ENCODE measurements at places on chromosomes 13 and 19.
A peak's percentile ranks its signal among the peaks of the same experiment; 100 is the strongest.

DNA sequence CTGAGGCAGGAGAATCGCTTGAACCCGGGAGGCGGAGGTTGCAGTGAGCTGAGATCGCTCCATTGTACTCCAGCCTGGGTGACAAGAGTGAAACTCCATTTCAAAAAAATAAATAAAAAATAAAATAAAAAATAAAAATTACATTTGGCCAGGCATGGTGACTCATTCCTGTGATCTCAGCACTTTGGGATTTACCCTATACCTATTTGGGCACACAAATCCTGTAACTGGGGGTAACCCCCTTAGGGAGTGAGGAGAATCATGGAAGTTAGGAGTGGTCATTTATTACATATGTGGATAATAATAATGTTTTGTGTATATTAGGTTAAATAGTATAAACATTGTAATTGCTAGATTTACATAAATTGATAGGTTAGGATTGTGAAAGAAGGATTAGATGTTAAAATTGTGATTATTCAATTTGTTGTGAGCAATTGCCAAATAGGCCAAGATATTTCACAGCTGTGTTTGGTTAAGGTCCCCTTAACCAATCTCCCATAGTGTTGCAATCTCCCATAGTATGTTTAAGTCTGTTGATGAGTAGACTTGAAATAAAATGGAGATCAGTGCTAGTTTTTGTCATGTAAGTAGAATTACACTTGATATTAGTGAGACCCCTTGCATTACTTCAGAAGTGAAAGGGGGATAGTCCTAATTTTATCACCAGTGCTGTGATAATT lies 30.7 kb downstream of the ZNF844 start:
- no peak for DNase-seq

- no peak for DNase-seq
Observed at GRCh38 chr13:85230691-85231093, 568.5 kb downstream of the SLITRK6 start.

- DNase-seq: no peak
Observed at GRCh38 chr19:41843371-41843770, 1.1 kb downstream of the LYPD4 start.

GRCh38 chr19:20077791-20078463 lies at the start of gene ZNF90:
Gene ZNF90 (plus strand): TSS chr19:20078000. CDS start chr19:20078133, 133 bp downstream.
- DNase-seq: no peak

DNA sequence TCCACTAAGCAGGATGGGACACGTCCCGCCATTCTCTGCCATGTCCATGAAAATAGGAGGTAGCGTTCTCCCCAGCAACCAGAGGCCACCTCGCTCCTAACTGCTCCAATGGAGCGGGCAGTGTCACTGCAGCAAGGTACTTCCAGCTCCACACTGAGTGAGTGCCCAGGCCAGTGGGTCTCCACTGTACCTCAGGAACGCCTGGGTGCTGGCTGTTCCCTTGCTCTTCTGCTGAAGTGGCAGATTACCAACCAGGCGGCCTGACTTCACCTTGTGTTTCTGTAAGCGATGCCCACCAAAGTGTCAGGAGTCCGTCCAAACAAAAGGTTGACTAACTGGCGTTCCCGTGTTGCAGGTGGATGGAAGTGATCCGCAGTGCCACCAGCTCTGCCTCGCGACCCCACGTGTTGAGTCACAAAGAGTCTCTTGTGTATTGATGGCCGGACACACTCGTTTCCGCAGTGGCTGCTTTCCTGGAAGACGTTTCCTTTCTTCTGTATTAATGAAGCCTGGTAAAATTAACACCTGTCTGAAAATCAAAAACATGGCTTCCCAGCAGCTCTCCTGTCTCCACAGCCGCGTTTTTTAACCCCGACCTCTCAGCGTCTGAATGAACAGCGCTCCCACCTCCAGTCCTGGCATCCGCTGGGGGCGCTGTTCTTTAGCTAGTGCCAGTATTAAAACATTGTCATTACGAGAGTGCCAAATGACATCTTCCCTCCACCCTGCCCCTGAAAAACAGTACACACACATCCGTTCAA lies 128.8 kb downstream of the STK24 start:
- DNase-seq: peak; percentile 13

DNA sequence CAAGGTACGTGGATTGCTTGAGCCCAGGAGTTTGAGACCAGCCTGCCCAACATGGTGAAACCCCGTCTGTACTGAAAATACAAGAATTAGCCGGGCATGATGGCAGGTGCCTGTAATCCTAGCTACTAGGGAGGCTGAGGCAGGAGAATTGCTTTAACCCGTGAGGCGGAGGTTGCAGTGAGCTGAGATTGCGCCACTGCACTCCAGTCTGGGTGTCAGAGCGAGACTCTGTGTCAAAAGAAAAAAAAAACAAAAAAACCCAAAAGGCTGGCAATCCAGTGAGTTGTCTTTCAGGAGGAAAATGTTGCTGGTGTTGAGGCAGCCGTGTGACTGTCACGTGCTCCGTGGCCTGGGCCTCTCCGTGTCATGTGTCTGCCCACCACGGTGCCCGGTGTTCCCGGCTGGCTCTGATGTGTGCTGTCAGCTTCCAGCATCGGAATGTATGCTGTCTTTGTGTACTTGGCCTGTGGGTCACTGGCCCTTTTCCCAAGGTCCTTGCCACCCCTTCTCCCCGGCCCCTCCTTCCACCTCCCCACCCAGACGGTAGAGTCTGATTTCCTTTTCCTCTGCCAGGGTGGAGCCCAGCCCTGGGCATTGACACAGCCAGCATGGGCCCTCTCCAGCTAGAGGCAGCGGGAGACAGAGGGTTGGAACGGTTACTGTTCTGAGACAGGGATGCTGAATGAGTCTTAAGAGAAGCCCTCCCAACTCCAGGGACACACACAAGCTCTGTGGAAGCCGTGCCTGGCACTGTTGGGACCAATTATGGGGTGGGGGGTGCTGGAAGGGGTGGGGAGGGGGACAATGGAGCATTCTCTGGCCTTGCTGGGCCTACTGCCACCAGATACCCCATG lies 7.2 kb upstream of the TUBB4A start:
- no peak for DNase-seq

DNA sequence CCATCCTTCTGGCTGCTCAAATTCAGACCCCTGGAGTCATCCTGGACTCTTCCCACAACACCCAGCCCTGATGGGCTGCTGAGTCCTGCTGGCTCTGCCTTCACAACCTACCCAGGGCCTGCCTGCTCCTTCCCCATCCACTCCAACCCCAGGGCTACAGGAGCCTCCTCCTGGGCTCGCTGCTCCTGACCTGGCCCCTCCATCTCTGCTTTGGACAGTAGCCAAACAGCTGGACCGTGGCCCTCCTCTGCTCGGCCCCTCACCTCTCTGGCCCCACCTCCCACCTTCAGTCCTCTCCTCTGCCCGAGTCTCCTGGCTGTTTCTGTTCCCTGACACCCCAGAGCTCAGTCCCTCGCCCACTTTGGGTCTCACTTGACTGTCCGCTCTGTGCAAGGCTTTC lies 66.7 kb downstream of the CEBPG start:
- no peak for DNase-seq

DNA sequence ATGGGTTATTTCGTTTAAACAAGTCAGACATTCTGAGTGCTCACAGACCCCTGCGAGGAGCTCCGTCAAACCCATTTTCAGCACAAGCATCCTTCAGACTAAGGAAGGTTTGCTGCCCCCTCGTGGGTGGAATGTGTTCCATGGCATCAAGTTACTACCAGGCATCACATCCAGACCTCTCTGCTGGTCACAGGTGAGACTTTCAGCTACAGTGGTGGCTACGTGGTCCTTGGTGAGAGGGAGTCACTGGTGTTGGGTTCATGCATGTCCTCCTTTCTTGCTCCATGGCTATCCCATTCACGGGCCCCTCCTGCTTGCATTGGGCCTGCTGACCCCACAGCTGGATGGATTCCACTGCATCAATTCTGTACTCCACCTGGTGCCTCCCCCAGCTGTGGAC lies 9.1 kb upstream of the LILRB5 start:
- DNase-seq: peak; percentile 90

GRCh38 chr13:59504407-59504806 lies 659.3 kb downstream of the DIAPH3 start:
- DNase-seq: no peak

DNA sequence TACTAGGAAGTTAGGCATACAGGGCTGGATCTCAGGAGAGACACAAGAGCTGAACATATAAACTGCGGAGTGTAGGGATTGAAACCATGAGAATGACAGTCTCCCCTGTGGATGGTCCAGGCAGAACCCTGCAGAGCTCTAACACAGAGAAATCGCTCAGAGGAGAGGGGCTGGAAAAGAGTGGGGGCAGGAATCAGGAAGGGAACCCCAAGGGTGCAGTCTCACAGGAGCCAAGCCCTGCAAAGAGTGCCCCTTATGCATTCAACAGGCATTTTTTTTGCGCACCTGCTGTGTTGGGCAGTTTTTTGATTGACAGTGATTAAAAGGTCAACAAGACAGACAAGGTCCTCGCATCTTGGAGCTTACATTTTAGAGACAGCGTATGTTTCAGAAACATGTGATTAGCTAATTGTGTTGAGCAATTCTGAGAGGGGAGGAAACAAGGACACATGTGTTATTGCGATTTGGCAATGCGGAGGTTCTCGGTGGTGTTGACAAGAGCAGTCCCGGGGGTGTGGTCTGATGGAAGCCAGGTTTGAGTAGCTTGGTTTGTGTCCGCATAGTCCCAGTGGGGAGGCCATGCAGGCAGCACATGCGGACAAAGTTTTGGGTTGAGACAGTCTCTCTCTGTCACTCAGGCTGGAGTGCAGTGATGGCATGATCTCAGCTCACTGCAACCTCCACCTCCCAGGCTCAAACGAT lies 182.6 kb upstream of the IRS2 start:
- no peak for DNase-seq

DNA sequence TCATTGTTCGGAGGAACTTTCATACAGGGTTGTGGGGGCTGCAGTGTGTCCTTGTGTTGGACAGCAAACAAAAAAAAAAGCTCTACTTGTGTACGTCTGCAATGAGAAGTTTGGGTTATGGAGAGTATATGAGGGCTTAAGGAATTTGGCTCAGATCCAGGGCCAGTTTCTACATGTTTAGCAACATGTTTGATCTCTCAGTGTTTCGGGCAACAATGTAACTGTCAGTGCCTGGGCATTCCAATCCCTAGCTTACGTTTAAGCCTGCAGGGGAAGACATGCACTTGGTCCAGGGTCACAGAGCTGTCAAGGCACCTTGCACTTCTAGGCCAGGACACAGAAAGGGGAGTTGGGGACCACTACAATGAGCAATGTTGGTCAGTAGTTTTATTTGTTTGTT lies 13.9 kb downstream of the ZNF543 start:
- DNase-seq: no peak

DNA sequence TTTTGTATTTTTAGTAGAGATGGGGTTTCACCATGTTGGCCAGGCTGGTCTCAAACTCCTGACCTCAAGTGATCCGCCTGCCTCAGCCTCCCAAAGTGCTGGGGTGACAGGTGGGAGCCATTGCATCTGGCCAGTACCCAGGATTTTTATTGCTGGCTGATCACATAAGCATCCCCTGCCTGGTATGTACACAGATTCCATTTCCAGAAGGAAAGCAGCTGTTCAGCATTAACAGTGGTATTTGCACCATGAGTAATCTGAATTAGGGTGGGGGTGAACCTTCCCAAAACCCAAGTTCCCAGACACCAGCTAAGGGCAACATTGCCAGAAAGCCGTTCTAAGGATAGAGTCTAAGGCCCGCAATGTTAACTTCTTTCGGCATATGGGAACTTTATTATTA lies 7.3 kb downstream of the ZNF555 start:
- no peak for DNase-seq

DNA sequence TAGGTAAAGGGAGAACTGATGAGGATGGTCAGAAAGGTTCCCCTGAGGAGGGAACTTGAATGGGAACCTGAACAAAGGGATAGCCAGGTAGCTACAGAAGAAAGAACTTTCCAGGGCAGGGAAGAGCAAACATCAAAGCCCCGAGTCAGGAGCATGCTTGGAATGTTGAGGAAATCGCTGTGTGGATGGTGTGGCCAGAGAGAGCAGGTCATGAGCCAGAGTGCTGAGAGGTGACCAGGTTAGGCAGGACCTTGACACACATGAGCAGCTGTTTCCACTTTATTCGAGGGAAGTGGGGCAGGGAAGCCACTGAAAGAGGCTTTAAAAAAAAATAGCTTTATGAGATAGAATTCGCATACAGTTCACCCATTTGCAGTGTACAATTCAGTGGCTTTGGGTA lies 4.4 kb downstream of the RAB8A start:
- no peak for DNase-seq

DNA sequence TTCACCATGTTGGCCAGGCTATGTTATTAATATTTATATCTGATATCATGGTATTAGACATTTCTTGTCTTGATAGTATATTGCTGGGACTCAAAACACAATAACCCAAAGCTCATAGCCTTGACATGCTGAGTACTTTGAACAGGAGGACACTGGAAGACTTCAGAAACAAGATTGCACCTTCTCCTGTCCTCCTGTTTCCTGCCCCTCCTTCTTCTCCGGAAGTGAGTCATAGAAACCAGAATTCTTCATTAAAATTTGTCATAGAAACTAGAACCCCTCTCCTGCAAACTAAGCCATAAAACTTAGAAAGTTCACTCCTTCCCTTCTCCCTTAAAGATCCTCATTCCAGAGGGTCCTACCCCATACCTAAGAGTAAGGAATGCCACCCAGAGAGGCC lies 400.2 kb downstream of the SLITRK5 start:
- no peak for DNase-seq

DNA sequence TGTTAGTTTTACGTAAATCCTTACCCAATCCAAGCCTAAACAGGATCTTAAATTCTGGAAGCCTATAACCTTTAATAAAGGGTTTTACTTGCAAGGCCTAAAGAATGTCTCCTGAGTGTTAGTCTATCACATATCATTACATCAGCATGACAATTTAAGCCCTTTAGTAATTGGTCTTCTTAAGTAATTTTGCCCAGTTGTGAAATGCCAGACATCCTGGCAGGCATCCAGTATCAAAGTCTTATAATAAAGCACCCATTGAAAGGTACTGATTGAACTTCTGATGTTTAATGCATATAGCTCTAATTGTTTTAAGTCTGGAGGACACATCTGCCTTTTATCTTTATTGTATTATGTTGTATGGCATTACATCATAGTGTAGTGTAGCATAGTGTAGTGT lies 1078.9 kb downstream of the SLITRK1 start:
- DNase-seq: no peak

DNA sequence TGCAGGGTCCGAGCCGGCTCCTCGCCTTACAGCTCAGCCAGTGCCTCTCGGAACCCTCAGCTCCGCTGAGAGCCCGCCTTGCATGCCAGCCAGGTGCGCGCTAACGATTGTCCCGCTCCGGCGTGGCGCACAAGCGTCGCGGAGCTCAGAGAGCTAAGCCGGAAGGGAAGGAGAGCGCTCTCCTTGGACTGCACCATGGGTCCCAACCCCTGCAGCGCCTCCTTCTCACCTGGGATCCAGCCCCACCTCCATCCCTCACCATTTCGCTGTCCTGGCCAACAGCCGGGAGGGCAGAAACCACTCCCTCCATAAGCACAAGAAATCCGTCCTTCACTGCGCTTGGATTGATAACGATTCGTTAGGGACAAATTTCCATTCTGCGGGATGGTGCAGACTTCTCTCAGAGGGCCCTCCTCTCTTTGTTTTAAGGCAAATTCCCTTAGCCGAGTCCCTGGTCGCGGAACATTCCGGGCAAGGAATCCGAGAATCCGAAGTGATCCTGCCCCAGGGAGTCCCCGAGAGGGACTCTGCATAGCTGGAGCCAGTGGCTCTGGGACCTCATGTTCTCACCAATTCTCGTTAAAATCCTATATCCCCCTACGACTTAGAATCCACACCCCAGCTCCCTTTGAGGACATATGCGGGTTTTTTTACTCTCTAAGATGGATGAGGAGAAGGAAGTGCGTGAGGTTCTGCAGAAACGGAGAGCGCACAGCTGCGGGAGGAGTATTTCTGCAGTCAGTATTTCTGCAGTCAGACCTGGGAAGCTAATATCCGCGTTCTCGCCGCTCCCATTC lies 2.8 kb downstream of the GSX1 start:
- no peak for DNase-seq
